ENCODE measurements at places on chromosomes 12 and 14. TPM values are rescaled to one million over a fixed set of nuclear protein-coding genes. Genes with fewer than 3 reads are reported as not detected.

NINJ2 gene
- 3.0 TPM for total RNA-seq

ARHGEF25 gene
- 18.4 TPM for total RNA-seq

DNA sequence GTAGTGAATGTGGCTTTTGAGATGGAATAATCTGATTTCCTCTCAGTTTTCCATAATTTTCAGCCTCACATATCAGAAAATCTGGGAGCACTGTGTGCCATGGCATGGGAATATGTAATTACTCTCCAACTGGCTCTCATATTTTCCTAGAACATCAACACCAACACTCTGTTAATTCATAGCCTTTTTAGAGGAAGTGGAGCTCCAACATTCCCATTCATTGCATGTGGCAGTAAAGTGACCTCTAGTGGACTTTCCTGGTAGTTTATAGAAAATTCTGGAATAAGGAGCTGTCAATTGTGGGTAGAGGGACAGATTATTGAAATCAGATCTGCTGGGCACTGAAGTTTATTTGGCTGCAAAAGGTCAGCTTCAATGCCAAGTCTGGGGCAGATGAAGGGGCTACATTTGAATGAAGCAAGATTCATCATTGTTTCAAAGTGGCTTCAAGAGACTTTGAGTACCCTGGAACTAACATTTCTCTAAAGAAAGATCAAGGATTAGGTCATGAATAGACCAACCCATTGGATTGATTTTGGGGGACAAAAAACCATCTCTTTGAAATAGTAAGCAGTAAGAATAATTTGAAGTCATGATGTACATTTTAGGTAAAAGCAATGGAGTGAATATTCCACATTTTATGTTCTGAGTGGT is 23.6 kb upstream of the USP44 start:
- H3K27me3 ChIP-seq, result peaks cover 24% of the 10 kb centered on the region
- H3K27ac ChIP-seq, result no peak overlapping the region
- no peak overlapping the region for H3K4me3 ChIP-seq
- DNase-seq, result no peak

DNA sequence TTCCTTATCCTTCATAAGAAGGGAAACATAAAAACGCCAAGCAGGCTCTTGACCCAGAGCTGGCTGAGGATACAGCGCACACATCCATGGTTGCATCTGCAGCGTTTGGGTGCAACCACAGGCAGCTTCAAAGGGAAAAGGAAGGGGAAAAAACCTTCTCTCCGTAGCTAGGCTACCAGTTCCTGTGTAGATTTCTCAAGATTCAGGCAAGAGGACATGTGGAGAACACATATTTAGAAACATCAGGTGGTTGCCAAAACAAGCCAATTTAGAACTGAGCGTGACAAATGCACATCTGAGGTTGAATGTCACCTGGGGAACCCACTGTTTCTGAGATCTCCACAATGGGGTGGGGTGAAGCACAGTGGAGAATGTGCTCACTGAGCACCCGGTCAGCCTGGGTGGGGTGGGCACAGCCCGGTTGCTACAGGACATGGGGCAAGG is 78.3 kb upstream of the BDKRB2 start:
- H3K36me3 ChIP-seq, result no peaks in the 10 kb centered on the region
- peak overlapping the region; percentile 84 for H3K27ac ChIP-seq
- H3K4me3 ChIP-seq, result no peak overlapping the region

GRCh38 chr12:3139760-3140159 is 62.6 kb downstream of the TSPAN9 start:
- H3K4me3 ChIP-seq, result no peak overlapping the region
- H3K27ac ChIP-seq, result no peak overlapping the region
- peaks cover 7% of the 10 kb centered on the region for H3K27me3 ChIP-seq
- no peaks in the 10 kb centered on the region for H3K4me1 ChIP-seq

TEX52 gene
- total RNA-seq, result not detected

DNA sequence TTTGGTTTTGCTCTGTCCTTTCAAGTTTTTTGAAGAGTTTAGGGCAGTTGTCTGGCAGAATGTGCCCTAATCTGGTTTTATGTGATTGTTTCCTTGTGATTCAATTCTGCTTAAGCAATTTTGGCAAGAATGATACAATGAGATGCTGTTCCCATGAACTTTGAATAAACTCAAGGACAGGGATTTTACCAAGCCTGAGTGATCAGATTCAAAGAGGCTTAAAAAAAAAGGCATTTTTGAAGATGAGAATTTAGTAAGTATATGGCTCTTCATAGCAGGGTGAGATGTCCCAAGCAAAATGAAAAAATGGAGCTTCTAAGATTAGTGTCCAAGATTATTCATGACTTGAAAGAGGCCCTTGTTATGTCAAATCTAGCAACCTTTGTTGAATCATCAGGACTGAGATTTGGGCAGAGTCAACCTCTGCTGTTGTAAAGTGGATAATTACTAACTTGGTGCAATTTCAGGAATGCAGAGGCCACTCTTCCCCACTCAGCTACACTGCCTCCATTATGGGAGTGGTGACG is 180.6 kb upstream of the NUDT4 start:
- H3K27ac ChIP-seq, result no peak overlapping the region
- no peaks in the 10 kb centered on the region for H3K27me3 ChIP-seq
- no peak for DNase-seq
- peaks cover 27% of the 10 kb centered on the region for H3K4me1 ChIP-seq

GRCh38 chr14:90616881-90617280 is 199.3 kb downstream of the TTC7B start:
- H3K36me3 ChIP-seq, result peaks cover 2% of the 10 kb centered on the region
- no peak overlapping the region for H3K4me3 ChIP-seq
- no peak for DNase-seq
- peak overlapping the region; percentile 51 for H3K27ac ChIP-seq
- H3K27me3 ChIP-seq, result no peaks in the 10 kb centered on the region

CELA1 gene
- not detected for total RNA-seq

DNA sequence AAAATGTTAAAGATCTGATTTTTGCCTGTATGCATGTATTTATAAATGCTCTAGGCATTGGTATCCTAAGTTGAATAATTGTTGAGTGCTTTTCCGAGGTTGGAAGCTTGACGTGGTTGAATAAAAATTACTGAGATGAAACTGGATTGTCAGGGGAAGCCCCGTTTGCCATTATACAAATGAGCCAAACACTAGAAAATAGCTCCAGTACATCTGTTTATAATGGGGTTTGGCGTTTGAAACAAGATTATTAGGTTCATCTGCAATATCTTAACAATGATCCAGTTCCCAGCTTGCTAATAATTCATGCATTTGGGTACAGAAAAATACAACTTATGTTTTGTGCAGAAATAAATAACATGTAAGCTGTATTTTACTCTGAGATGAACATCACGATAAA is 789.6 kb downstream of the GALC start:
- no peaks in the 10 kb centered on the region for H3K4me1 ChIP-seq
- no peak overlapping the region for H3K27ac ChIP-seq
- H3K4me3 ChIP-seq, result no peak overlapping the region
- no peaks in the 10 kb centered on the region for H3K27me3 ChIP-seq
- no peak for DNase-seq

DNA sequence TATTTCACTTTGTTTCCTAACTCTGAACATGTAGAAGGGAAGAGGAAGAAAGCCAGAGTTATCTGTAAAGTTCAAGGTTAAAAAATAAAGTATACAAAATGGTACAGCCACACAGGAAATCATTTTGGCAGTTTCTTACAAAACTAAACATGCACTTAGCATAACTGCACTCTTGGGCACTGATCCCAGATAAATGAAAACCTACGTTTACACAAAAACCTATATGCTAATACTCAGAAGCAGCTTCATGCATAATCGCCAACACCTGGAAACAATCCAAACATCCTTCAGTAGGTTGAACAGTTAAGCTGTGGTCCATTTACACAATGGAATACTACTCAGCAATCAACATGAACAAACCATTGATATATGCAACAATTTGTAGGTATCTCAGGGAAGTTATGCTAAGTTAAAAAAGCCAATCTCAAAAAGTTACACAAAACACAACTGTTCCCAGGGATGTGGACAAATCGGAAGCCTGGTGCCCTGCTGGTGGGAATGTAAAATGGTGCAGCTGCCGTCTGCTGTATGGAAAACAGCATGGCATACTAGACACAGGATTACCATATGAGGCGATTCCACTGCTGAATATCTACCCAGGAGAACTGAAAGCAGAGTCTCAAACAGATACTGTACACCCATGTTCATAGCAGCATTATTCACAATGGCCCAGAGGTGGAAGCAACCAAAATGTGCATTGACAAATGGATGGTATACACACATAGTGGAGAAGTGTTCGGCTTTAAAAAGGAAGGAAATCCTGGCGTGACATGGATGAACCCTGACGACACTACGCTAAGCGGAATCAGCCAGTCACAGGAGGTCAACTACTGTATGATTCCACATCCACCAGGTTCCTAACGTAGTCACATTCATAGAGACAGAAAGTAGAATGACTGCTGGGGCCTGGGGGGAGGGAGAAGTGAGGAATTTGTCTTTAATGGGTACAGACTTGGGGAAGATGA is 37.7 kb downstream of the NRDE2 start:
- H3K4me1 ChIP-seq, result no peaks in the 10 kb centered on the region
- H3K27ac ChIP-seq, result no peak overlapping the region
- H3K27me3 ChIP-seq, result no peaks in the 10 kb centered on the region
- H3K36me3 ChIP-seq, result peaks cover 25% of the 10 kb centered on the region
- H3K4me3 ChIP-seq, result no peak overlapping the region
- DNase-seq, result no peak

Measured in progenitor cell of endocrine pancreas (in vitro differentiated cells).